Right atrium auricular region (tissue), 2 donors: ENCODE measurements at places on chromosomes 1 and 21. TPM values are rescaled to one million over a fixed set of nuclear protein-coding genes. Genes with fewer than 3 reads are reported as not detected.

The FAAH gene
- total RNA-seq = 10.5 TPM

The ALDH9A1 gene
- total RNA-seq = 66.2 TPM

The APOBEC4 gene
- not detected for total RNA-seq

The KCNAB2 gene
- 9.3 TPM for total RNA-seq

The ADGRL2 gene
- 121 TPM for total RNA-seq

The SHISA4 gene
- 176 TPM for total RNA-seq

The NPHS2 gene
- total RNA-seq = not detected

The PTPRC gene
- total RNA-seq = 10.1 TPM

The RBM34 gene
- 43.7 TPM for total RNA-seq

The RIPPLY3 gene
- not detected for total RNA-seq

DNA sequence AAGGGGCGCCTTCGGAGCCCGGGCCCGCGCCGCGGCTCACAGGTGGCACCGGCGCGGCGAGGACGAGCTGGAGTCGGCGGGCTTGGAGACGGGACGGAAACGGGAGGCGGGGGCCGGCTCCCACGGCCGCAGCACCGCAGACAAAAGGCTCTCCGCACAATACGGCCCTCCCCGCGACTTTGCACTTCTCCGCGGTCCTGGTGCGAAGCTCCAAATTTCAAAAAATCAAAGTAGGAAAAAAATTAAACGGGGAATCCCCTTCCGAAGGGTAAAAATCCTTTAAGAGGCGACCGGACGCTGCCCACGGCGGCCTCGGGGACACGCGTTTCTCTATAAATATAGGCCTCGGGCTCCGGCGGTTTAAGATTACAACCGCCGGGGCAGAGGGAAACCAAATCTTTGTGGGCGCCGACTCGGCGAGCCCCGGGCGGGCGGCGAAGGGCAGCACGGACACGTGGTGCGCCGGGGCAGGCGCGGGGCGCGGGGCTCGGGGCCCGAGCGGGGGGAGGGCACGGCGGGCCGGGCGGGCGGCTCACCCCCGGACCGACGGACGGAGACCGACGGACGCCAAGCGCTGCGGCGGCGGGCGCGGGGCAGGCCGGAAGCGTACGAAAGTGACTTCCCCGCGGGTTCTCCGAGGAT, 453 bp downstream of the PABPC4 start:
- no peak for DNase-seq

- DNase-seq = no peak
Measured at GRCh38 chr1:93078638-93078985, 471 bp upstream of the MTF2 start.

DNA sequence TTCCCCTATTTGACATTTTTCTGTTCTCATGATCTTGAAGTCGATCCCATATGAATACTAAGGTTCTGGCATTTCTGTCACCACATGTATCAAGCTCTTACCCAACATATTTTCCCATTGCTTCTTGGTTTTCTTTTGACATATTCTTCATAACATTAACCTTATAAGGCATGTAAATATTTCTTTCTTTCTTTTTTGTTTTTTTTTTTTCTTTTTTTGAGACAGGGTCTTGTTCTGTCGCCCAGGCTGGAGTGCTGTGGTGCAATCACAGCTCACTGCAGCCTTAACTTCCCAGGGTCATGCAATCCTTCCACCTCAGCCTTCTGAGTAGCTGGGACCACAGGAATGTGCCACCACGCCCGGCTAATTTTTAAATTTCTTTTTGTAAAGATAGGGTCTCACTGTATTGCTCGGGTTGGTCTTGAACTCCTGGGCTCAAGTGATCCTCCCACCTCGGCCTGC, 33.1 kb upstream of the ERRFI1 start:
- no peak for DNase-seq

DNA sequence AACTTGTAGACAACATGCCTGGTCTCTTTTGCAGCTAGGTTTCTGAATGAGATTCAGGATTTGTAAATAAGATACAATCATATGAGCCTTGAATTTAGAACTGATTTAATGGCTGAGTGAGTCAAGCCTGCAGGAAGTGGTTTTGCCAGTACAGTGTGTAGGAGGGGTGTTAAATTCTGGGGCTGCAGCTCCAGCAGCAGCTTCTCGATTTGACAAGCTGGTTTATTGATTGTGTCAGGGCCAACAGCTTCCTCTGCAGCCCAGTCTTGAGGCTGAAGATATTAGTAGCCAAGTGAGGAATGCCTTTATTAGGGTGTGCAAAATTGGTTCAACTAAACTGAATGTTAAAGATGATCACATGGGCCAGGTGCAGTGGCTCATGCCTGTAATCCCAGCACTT, 11.5 kb upstream of the PLA2G5 start:
- DNase-seq = peak; percentile 54

DNA sequence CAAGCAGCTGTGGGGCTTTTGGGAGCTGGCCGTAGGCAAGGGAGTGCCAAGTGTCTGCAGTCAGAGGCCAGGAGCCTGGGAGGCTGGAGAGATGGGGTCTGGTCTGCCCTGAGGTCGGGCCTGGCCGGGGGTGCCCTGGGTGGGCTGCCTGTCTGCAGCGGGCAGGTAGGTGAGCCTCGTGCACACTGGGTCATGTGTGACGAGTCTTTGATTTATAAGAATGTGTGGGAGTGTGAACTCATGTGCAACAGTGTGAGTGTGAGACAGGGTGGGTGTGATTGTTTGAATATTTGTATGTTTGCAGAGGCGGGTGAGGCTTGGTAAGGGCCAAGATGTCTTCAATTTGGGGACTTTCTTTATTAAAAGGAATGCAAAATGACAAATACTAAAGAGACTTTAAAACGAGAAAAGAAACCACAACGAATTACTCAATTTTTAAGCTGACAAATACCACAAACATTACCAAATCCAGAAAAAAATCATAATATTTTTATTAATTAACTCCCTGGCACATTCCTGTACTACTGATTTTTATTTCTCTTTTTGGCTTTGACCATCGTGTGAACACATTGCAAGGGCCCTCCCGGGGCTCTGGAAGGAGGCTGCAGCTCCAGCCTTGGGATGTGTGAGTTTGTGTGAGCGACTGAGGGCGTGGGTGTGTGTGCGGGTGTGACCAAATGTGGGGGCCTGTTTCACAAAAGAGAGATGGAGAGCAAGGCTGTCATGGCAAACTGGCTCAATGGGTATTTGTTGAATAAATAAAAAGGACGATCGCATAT, 110.3 kb upstream of the WNT4 start:
- no peak for DNase-seq

DNA sequence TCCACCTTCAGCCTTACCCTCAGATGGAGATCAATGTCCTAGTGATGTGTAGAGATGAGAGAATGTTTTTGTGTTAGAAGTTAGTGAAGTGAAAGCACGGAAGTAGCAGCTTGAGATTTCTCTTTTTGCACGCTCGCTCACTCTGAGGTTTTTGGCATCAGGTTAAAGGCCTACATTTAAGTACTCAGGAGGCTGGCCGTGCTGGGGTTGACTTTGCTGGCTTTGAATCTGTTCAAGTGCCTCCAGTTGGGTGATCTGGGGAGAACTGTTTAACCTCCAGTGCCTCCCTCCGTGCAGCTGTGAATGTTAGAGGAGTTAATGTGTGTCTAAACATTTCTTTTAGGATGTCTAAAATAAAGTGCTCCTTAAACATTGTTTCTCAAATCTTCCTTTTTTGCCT, 13.9 kb downstream of the PHGDH start:
- no peak for DNase-seq

GRCh38 chr1:31615414-31615813, 2.1 kb upstream of the HCRTR1 start:
- DNase-seq = no peak

DNA sequence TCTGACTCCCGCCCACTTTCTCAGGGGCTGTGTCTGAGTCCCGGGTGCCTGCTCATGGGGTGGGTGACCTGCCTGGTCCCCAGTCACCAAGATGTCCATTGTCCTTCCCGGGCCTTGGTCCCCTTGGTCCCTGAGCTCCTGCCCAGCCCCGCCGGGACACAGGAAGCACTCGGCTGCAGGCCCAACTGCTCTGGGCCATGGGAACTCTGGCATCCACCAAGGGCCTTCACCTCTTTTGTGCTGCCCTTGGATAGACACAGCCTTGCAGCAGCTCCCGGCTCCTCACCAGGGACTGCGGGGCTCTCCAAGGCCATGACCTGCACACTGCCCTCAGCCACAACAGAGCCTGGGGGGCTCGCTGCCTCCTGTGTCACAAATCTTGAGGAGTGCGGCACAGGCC, 22.1 kb upstream of the MX1 start:
- DNase-seq = peak; percentile 42

GRCh38 chr1:208967334-208967733, 616.2 kb upstream of the CAMK1G start:
- DNase-seq = no peak

GRCh38 chr1:42442662-42443061, 13.2 kb downstream of the ZMYND12 start:
- DNase-seq = no peak

- DNase-seq = peak; percentile 87
Measured at GRCh38 chr1:99707535-99708142, 58.8 kb downstream of the FRRS1 start.

DNA sequence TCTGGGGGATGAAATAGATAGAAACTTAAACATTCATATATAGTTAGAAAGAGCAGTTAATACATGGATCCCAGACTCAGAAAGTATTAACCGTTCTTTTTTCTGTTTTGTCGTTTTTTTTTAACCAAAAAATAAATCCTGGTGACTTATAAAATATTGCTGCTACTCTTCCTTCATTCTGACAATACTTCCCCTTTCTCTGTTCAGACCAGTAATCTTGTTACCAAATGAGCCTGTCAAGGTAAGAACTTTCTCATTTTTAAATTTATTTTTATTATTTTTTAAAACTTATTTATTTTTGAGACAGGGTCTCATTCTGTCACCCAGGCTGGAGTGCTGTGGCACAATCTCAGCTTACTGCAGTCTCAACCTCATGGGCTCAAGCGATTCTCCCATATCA, 13.7 kb downstream of the PTPN22 start:
- DNase-seq = no peak

GRCh38 chr1:75641325-75641724, 30.4 kb upstream of the SLC44A5 start:
- DNase-seq = no peak

GRCh38 chr1:184425449-184426277, 38.8 kb downstream of the C1orf21 start:
- no peak for DNase-seq

DNA sequence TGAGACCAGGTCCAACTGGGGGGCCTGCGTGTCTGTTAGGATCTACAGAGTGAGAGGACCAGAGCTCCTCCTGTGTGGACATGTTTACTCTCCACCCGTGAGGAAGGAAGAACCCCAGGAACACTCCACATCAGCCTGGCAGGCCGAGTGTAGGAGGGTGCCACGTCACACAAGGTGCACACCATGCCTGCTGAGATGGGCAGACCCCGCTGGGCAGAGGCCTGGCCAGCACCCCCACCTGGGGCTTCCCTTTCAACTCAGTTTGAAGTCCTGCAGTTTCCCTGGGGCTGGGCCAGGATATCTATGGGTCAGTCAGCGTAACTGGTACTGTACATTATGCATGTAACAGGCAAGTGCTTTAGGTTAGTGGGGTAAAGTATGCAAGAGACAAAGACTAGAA, 30.1 kb upstream of the PCBP3 start:
- no peak for DNase-seq

DNA sequence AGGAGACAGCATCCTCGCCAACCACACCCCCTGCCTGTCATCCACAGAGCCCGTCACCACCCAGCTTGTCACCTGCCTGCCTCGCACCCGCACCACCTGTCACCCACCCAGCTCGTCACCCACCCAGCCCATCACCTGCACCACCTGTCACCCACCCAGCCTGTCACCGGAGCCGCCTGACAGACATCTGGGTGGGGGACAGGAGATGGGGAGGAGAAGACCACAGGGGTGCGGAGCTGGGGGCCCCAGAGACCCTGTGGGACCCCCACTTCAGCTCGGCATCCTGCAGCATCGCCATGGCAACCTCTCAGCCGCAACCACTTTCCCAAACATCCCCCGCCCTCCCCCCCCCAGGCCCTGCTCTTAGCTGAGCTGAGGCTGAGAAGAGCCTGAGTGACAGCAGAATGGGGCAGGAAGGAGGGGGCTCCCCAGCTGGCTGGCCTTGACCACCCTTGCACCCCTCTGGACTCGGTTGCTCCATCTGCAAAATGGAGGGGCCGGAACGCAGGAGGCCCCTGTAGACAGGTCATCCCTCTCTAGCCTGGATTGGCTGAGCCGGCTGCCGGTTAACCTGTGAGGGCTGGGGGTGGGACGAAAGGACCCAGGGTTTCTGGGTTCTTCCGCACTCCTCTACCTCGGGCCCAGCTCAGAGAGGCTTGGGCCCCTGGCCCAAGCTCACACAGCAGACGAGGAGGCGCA, 11.6 kb downstream of the AHDC1 start:
- no peak for DNase-seq
